Effector CD4-positive, alpha-beta T cell (primary cell): ENCODE measurements at places on chromosomes 2 and 18.

- DNase-seq = no peak
Observed at GRCh38 chr2:126858013-126858412, 40.7 kb upstream of the TEX51 start.

- no peak for DNase-seq
Observed at GRCh38 chr18:70380915-70381896, 92.4 kb downstream of the SOCS6 start.

- DNase-seq = no peak
Observed at GRCh38 chr2:6398421-6398820, 467.3 kb downstream of the CMPK2 start.

- peak; percentile 22 for DNase-seq
Observed at GRCh38 chr2:70946832-70947442, 11.2 kb downstream of the ATP6V1B1 start.

- no peak for DNase-seq
Observed at GRCh38 chr2:123521854-123522253, 503.2 kb upstream of the CNTNAP5 start.

DNA sequence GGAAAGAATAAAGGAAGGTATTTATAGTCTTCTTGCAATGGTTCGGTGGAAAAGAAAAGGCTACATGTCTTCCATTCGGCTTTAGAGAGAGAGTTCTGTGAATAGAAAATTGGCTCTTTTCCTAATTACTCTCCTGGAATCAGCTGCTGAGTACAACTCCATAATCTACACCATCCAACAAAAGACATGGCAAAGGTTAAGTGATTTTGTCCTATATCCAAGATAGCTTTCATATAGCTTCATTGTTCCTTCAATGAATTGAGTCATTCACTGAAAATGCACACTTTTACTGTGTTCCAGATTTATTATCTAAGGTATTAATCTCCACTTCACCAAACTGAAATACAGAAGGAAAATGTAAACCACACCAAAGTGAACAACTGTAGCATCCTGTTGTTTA, 514.5 kb downstream of the LRRTM4 start:
- no peak for DNase-seq

DNA sequence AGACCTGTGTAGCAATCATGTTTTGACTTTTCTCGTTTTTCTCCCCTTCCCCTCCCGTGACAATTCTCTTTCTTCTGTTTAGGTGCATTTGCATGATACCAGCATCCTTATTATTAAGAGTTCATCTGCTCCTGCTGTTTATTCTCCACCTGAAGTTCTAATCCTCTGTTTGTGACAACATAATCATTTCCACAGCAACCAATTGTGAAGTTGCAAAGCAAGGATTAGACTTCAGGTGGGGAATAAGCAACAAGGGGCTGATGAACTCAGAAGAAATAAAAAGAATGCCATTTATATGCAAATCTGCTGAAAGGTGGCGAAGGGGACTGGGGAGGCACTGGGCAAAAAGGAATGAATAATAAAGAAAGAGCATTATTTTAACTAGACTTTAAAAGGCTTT, 124.8 kb upstream of the LINC00305 start:
- DNase-seq = no peak

GRCh38 chr2:238895361-238895882, 47.5 kb downstream of the TWIST2 start:
- no peak for DNase-seq

DNA sequence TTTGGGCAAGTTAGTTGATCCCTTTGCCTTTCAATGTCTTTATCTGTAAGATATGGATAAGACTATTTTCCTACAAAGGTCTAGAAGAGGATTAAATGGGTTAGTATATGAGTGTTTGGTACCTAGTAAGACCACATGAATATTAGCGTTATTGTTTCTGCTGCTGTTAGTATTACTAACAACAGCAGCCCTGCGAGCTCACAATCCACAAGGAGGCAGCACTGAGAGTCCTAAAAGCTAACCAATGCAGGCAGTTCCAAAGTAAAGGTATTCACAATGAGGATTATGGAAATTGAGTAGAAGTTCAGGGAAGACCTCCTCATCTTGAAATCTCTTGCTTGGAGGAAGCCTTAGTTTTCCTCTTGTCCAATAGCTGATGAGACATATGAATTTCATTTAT, 248.9 kb downstream of the TDRD15 start:
- DNase-seq = no peak

DNA sequence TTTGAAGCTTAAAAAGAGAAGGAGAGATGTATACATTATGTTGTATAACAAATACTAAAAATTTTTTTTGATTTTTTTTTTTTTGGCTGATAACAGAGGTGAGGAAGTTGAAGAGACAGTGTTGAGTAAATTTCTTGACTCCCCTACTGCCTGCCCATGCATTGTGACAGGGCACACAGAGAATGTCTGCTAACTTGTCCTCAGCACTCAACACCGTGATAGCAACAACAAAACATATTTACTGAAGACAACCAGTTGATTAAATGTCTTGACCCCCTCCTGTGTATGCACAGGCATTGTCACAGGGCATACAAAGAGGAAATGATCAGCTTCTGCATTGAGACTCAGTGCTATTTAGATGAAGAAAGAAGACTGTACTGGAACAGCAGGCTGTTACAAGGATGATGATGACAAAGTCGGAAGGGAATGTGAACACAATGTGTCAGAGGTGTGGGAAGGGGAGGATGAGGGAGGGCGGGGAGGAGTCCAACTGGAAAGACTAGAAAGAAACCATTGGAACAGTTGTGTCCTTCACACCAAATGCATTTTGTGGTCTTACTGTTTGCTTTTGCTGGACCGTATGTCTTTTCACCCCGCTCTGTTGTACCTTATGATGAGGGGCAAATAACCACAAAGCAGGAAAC, 89.5 kb downstream of the CERS6 start:
- DNase-seq = no peak

- no peak for DNase-seq
Observed at GRCh38 chr2:206267567-206267966, 6.9 kb upstream of the ZDBF2 start.

GRCh38 chr2:207157162-207157481, 8.6 kb downstream of the KLF7 start:
- no peak for DNase-seq

DNA sequence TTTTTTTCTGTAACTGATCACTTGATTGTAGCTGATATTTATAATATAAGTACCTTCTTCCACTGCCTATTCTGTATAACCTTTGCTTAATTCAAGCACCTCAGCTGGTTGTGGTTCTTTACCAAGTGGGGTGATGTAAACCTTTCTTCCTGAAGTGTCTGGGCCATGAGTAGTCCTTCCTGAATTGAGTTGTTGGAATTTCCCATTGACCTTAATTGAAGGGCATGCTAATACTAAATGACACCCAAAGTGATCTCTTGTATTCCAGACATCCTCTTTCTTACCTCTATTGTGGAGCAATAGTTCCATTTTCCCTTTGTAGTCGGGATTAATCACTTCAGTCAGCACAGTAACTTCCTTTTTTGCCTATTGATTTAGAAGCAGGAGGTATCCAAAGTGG, 1496.8 kb upstream of the CELF4 start:
- no peak for DNase-seq

DNA sequence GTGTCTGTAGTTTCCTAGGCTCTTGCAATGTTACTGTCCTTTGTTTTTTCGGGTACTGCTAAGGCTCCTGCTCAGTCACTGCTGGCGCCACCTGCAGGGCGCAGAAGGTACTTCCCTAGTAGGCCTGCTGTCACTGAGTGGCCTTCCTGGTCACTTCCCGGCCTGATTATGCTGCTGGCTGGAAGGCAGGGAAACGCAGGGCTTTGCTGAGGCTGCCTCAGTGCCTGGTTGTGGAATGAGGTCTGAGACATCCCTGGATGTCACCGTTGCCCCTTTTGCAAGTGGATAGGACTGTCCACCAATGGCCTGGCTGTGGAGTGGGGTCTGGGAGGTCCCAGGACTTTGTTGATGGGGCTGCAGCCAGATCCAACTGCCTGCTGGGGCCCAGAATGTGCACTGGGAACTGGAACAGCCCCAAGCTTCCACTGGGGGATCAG, 13.1 kb downstream of the DAW1 start:
- no peak for DNase-seq

DNA sequence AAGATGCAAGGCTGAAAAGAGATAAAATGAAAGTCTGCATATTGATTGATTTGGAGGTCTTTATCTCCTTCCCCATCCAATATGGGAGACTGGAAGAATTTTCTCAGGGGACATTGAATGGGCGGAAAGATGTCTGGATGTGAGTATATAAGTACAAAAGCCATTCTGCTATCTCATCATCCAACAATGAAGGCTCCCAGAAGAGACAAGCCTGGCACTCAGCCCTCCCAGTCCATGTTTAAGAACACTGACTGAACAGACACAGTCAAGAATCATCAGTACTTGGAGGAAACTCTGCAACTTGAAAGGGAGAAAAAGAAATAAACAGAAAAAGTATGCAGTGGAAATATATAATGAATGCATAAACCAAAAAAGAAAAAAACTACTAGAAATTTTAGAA, 80.9 kb downstream of the PTRHD1 start:
- no peak for DNase-seq
